ENCODE measurements at places on chromosomes 3 and 15.

DNA sequence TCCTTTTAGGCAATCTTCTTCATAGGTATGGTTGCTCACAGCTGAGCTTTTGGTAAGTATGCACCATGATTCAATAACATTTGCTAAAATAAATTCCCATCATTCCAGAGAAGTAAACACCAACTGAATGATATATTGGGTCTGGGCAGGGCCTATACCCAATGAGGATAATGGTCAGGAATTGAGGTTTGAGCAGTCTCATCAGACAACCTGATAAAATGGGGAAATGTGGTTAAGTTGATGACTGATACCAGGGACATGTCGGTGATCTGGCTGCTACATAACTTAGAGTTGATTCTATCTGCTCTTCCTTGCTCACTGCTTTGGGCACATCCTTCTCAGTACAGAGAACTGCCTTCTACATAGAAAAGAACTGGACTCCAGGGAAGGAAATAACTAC lies 92.9 kb downstream of the GPR156 start:
- DNase-seq = no peak

DNA sequence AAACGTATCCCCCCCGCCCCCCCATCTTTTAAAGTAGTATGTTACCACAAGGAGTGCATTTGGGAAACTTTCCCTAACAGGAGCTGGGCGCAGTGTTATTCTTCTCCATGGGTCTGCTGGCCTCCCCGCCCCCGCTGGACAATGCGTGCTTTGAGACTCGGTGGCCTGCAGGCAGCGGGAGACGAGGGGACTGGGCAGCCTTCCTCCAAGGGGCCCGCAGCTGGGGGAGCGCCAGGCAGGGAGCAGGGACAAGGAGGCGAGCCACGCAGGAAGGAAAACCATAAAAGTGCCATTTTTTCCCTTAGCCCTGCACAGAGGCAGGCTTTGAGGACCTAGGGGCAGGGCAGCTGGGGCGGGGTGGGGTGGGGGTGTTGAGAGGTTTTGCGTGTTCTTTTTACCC lies 14.1 kb downstream of the SOX2 start:
- DNase-seq = no peak

DNA sequence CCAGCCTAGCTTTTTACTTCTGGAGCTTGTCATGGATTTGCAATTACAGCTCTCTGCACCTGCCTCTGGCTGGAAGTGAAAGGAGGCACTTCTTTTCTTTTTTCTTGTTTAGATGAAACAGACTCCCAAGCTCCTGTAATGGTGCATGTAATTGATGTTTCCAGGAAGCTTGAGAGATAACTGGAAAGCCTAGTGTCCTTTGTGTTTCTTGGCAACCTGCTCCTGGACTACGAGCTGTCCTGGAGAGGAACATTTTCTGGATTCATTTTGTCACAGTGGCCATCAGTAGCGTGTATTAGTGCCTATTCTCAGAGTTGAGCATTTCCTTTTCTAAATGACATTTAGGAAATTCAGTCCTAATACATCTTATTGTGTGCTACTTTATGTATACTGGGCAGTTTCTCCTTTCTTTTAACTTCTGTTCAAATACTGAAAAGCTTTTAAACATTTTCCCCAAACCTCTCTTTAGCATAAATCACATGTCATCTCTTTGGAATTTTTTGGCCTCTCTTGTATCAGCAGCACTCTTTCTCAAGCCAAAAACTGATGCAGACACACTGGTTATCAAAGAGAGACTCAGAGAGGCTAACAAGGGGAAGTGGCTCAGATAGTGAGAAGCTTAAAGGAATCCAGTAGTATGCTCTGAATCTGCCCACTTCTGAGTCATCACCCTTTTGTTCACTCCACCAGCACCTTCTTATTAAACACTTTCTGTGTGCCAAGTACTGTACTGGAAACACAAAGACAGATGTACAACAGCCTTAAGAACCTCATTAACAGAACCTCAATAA lies 62.6 kb upstream of the SLC2A2 start:
- no peak for DNase-seq

DNA sequence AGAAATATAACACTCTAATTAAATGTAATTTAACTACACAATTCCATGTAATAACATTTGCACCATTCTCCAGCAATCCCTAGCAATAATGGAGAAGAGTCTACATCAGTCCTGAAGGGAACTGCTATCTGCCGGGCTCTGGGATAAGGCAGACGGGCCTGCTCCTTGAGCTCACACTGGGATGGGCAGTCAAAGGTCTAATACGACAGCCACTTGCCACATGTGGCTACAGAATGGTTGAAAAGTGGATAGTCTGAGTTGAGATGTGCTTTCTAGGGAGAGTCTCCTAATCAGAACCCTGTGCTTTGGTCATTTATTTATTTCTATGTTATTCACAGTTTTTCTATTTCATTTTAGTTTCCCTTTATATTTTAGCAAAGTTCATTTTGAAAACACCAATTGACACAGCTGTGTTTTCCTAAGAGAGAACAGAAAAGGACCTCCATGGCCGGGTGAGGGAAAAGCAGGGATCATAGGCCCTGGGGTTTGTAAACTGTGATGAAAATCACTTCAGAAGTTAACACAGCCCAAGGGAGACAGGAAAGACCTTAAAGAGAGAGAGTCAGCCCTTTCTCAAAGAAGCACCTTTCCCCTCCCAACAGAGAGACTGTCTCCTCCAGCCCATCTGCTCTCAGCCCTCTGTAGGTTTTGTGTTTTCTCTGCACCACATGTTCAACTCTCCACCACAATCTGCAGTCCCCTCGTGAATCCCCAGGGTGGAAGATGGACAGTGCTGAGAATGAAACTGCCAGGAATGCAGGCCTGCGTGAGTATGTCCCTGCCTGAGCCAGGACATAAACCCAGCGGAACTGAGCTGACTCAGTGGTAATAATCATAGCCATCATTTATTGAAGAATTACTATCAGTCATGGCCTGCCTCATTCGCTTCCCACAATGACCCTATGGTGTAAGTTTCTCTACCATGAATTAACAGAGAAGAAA lies 11.6 kb downstream of the FSIP1 start:
- DNase-seq = no peak

GRCh38 chr3:60431599-60431958 lies 819.7 kb downstream of the FHIT start:
- DNase-seq = no peak

DNA sequence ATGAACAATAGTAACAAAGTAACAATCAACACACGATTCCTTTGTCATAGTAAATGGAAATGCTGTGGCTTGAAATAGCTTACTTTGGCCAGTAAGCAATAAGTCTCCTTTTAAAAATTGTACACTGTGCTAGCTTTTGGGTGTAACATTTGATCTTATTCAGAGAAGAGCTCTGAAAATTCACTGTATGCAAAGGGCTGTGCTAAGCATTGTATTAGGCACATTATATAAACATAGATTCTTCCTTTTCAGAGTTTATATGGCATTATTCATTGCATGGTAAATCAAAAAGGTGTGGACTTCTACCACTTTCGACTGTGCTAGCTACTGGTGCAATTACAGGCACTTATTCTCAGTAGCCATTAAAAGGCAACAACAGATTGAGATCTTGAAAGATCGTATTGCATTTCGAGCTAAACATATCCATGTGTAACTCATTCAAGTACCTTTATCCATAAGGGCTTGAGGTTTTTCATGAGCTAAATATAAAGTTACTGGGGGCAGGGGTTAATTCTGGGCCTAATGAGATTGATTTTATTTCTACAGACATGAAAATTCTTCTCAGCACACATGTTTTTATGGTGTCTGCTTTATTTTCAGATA lies 246.8 kb downstream of the NR1D2 start:
- no peak for DNase-seq

Data from T follicular helper cell (primary cell).